ENCODE measurements at places on chromosomes 13 and 19. TPM values are rescaled to one million over a fixed set of nuclear protein-coding genes. Genes with fewer than 3 reads are reported as not detected.

- no peak for DNase-seq
These were observed 4.7 kb downstream of the SIGLEC7 start for GRCh38 chr19:51146751-51147150.

GRCh38 chr13:25529425-25529824, 157.7 kb downstream of the ATP8A2 start:
- no peak for DNase-seq

DNA sequence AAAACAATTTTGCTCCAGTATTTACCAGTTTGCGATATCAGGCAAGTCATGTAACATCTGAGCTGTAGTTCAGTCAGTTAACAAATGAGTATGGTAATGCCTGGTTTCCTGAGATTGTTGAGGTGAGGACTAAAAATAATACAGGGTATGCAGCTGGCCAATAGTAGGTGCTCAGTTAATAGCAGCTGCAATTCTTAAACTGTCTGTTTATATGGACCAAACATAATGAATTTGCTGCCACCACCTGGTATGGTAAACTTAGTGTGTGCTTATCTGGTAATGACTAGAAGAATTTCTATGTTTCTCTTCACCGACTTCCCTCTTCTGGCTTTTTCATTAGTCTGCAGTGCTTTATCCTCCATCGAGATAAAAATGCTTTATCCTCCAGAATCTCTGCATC, 9.1 kb downstream of the ZMYM2 start:
- DNase-seq = no peak

The KCNJ14 gene
- total RNA-seq = 3.6 TPM

All from Caco-2 (cell line).